Kasumi-1 (cell line): ENCODE measurements at places on chromosomes 2 and 18.

- DNase-seq = no peak
Observed at GRCh38 chr18:10062302-10063300, 148.8 kb downstream of the VAPA start.

DNA sequence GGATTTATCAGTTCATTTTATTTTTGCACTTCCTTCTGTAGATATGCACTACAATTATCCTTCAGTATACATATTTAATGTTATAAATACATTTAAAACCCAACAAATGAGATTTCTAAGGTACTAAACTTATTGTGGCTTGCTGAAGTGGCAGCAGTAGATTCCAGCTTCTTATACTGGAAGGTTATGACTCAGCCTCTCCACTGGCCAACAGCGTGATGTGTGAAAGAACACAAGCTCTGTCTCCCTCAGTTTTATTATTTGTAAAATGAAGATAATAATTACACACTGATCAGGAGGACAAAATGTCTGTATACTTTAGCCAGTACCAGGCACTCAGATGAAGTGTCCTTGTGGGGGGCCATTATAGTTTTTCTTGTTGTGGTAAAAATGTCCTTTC, 1147.1 kb downstream of the CNTNAP5 start:
- DNase-seq = no peak

DNA sequence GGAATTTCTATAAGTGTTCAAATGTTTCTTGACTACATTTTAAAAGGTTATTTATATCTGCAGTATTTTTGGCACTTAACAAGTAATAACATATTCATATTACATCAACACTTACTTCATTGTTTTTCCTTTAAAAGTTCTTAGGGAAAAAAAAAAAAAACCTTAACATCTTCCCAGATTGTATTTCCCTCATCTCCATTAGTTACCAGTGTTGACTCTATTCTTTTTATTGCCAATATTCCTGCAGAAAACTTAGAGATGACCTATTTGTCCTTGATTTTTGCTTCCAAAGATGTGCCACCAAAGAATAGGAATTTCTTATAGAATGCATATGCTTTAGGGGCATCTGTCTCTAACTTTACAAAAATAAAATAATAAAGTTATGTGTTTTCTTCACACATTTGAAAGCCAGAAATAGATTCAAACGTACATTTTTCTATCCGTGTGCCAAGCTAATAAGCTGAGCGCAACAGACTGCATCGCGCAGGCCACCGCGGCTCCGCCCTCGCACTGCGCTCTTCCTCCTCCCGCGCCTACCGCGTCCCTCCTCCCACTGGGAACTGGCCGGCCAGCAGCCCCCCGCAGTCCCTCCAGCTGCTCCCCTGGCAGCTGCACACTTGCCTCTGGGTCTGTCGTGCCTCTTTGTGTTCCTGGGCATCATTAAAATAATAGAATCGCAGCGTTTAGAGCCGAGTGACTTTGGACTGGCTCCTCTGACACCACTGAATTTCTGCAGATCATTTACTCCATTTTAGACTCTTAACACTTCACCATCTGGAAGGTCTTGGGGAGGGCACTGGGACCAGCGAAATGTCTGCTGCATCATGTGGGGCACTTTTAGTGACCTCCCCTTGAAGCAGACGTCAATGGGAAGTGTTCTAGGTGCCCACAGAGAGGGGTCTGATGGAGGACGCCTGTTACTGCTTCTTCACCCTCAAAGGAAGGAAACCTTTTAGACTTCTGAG, 21.2 kb upstream of the NAB1 start:
- peak; percentile 5 for DNase-seq

DNA sequence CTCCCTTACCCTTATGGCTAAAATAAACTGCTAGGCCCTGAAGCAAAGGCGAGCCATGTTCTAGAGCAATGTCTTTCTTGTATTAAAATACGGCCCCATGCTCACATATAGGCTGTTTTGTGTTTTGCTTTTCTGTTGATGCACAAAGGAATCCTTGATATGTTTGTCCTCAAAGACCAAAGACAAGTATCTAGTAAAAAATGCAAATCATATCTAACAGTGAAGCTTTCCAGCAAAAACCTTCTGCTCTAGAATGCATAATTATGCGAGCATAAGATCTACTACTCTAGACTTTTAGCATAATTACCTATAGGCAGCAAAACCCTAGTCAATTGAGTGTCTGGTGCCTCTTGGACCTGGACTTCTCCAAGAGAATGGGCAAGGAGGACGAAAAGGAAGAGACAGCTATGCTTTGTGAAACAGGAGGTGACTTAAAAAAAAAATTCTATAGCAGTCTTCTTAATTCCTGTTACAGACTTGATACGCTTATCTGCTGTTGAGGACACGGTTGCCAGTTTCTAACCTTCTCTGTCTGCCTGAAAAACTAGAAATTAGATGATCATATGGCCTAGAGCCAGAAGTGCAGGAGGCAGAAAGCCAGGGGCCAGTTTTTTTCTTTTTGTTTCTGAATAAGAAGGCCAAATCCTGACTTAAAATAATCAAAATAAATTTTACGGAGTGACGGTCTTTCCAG, 1.5 kb upstream of the AMMECR1L start:
- DNase-seq = no peak

DNA sequence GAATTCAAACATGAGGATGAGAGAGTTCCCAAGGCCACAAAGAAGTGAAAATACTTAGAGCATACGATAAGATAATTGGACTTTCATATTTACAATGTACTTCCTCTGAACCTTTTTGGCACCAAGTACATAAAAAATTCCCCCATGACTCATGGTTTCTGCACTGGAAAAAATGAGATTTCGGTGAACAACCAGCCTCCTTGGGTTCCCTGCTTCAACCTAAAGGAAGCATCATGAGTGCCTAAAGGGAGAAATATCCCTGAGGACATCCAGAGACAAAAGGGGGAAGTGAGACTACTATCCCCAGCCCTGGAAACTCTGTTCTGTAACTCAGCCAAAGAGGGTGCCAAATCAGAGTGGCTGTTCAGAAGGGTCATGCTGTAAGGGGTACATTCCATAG, 562.7 kb upstream of the SLC39A10 start:
- no peak for DNase-seq

DNA sequence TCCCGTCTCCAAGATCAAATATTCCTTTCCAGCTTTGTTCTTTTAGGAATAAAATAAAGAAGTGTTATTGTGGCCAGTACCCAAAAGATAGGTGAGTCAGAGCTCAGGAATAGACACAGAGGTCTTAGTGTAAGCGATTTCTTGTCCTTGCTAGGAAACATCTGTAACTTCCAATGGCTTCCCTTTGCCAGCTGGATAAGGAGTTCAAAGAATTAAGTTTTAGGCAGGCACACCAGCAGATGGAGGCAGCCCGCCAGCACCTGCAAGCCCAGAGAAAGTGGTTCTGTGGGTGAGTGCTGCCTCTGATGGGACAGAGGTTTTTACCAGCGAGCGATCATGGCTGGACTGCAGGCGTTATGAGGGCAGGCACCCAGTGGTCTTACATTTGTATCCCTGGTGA, 125.4 kb downstream of the MGAT5 start:
- no peak for DNase-seq

GRCh38 chr2:157890969-157891642, 15.0 kb upstream of the ACVR1 start:
- no peak for DNase-seq

DNA sequence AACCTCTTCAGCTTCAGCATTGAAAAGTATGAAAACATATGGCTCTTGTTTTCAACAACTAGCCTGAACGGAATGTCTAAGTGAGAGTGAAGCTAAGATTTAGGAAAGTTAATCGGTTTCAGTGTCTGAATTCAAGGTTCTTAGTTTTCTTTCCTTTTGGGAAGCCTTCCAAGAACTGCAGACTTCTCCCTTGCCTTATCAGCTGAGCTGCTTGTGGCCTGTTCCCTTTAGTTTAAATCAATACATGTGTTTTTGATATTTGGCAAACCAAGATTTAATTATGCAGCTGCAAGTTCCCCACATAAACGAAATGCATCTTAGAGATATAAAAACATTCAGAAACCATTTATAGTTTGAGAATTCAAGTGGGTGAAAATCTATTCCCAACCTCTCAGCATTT, 274.3 kb upstream of the NRP2 start:
- no peak for DNase-seq

GRCh38 chr2:227349989-227350612, 25.1 kb downstream of the MFF start:
- DNase-seq = no peak

- DNase-seq = peak; percentile 63
Observed at GRCh38 chr2:172113617-172114016, 10.9 kb upstream of the DLX2 start.

- no peak for DNase-seq
Observed at GRCh38 chr2:30362468-30363081, 84.5 kb upstream of the LCLAT1 start.

DNA sequence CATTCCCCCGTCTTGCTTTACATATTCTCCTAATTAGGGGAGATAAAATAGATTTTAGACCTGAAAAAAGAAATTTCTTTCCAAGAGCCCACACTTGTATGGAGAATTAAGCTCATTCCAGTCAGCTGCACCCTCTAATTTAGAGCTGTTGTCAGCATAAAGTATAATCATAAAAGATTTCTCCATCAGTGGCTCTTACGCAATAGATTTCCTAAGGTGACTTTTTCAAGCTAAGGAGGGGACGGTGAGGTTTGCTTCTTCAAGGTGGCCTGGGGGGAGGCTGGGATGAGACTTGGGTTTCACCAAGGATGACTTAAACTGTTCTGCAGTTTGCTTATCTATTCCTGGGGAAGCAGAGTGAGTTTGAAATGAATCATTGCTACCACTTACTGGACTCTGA, 426.2 kb downstream of the NBAS start:
- DNase-seq = no peak

DNA sequence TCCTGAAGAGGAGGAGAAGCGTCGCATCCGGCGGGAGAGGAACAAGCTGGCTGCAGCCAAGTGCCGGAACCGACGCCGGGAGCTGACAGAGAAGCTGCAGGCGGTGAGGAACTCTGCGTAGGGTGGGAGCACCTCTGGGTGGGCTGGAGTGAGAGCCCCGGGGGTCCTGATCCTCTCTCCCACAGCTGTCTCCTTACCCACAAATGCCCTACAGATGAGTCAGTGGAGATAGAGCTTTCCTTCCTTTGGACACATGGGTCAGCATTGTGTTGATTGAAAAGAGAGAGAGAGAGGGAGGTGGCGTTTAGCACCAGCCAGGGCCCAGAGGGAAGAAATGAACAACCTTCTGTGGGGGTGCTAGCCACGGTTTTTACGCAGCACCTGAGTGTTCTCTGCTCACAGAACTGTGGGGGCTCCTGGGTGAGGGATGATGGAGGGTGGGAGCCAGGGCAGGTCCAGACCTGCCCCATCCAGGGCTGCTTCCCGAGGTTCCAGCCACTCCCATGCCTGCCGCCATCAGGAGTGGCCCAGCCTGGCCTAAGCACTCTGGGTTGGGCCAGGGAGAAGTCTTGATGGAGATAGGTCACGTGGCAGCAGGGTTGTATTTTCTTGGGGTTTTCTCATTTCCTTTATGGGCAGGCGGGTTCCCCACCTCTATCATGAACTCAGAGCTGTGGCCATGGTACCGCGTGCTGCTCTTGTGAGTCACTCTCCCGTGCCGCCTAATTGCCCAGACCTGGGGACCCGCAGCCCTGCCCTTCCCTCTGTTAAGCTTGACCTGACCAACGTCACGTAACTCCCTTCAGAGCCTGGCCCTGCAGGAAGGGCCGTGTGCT, 16.3 kb downstream of the FOSL2 start:
- DNase-seq = peak; percentile 72
